Stimulated activated CD8-positive, alpha-beta memory T cell treated with anti-CD3 and anti-CD28 coated beads, Interleukin-4, amount 100 ng/mL, for 4 hours (primary cell): ENCODE measurements at places on chromosomes 1 and 21.
A peak's percentile ranks its signal among the peaks of the same experiment; 100 is the strongest.

GRCh38 chr1:168157638-168158037, 20.9 kb upstream of the GPR161 start:
- DNase-seq: no peak

DNA sequence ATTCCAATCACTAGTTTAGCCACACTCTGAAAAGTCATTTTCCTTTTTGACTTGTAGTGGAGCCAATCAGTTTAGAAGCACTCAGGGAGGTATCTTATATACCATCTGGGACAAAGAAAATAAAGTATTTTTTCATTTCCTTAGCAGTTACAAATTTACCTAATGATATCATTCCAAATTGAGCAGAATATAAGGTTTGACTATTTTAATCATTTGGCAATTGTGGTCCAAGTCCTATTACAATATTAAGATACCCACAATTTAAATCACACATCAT, 170.6 kb downstream of the LTN1 start:
- no peak for DNase-seq

GRCh38 chr1:159933347-159933746, 8.0 kb upstream of the TAGLN2 start:
- no peak for DNase-seq

- no peak for DNase-seq
Observed at GRCh38 chr1:30757352-30758120, at the start of gene LAPTM5. Gene LAPTM5 (minus strand): TSS chr1:30757774. CDS start chr1:30757745, 29 bp downstream.

- no peak for DNase-seq
Observed at GRCh38 chr1:19769211-19769932, 30.3 kb downstream of the TMCO4 start.

GRCh38 chr1:166597516-166597915, 241.8 kb upstream of the POGK start:
- DNase-seq: no peak

GRCh38 chr1:39789571-39790110, 976 bp upstream of the BMP8B start:
- no peak for DNase-seq

DNA sequence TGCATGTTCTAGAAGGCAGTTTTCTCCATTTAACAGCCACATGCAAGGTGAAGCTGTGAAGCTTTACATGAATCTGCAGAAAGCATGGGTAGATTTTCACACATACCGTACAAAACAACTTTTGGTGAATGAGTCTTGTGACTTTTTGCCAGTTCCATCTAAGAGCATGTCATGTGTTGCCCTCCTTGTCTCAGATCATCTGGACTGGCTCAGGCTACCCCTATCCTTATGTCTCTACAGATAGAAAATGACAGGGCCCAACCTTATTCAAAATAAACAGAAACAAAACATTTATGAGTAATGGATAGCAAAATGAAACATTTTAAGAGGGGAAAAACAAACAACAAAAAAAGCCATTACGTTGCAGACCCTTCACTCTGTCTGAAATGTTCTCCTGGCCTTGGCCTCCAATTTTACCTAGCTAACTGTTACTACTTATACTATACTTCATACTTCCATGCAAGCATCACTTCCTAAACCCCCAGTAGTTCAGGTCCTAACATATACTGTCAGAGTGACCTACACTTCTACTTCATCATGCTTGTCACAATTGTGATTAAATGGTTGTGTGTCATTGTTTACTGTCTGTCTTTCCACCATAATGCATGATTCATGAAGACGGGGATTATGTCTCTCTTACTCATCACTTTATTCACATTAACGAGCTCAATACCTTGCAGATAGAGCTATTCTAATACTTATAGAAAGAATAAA, 39.0 kb downstream of the LRRC8C start:
- DNase-seq: no peak

DNA sequence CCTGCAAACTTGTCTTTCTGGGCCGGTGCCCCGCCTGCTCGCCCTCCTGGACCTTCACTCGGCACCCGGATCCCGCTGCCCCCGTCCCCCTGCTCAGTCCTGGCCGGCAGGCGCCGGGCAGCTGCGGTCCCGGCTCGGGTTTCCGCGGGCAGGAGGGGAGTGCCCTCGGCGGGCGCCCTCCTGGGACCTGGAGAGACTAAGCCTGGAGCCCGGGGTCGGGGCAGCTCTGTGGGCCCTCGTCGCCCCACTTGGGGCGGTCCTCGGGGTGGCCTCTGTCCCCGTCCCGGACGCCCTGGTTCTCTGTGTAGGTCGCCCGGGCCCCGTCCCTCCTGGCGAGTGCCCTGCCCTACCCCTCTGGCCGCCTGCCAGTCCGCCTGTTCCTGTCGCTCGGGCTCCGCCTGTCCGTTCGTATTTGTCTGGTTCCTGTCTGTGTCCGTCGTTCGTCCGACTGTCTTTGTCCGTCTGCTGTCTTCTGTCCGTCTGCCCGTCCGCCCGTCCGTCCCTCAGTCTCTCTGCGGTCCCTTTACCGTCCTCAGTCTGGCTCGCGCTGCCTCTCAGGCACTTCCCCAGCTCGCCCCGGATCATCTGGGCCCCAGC, 490 bp downstream of the SERINC2 start:
- DNase-seq: no peak

DNA sequence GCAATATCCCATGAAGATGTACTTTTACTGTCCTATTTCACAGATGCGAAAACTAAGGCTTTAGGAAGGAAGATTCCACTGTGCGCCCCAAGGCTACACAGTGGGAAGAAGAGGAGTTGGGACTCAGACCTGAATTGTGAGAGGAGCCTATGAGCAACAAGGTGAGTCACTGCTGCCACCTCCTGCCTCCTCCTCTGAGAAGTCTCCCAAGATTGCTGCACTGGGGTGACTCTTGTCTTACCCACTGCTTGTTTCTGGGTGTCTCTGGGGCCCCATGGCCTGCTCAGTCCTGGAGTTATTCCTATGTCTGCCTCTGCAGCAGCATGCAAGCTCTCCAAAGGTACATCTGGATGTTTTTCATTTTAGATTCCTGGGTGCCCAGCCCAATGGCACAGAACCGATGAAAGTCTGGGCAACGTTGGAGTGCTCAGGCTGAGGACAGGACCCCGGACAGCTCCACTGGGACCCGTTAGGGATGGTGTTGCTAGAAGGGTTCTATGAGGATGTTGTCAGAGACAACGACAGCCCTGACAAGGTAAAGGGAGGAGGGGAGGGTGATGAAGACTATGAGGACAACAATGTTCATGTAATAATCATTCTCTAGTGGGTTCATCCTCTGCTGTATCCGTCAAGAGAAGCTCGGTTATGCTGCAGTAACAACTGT, 11.0 kb upstream of the C1QA start:
- DNase-seq: no peak

GRCh38 chr21:34992736-34993398, 56.2 kb downstream of the RUNX1 start:
- DNase-seq: no peak

- no peak for DNase-seq
Observed at GRCh38 chr1:219010720-219011119, 163.0 kb upstream of the LYPLAL1 start.

- no peak for DNase-seq
Observed at GRCh38 chr1:109478806-109479205, 4.9 kb upstream of the ATXN7L2 start.

GRCh38 chr1:188224263-188224662, 1395.5 kb downstream of the PLA2G4A start:
- no peak for DNase-seq

GRCh38 chr1:84772428-84772943, 82.2 kb upstream of the SSX2IP start:
- DNase-seq: peak; percentile 38

- DNase-seq: no peak
Observed at GRCh38 chr1:154552036-154552435, 6.4 kb downstream of the UBE2Q1 start.

- DNase-seq: no peak
Observed at GRCh38 chr21:31339721-31340120, 4.3 kb downstream of the TIAM1 start.

- no peak for DNase-seq
Observed at GRCh38 chr1:241411056-241411775, 54.2 kb upstream of the RGS7 start.
